ENCODE measurements at places on chromosomes 3 and 15.

- DNase-seq, result no peak
Observed at GRCh38 chr3:50571486-50571885, 2.2 kb downstream of the HEMK1 start.

- no peak for DNase-seq
Observed at GRCh38 chr15:96072821-96073220, 257.7 kb upstream of the NR2F2 start.

DNA sequence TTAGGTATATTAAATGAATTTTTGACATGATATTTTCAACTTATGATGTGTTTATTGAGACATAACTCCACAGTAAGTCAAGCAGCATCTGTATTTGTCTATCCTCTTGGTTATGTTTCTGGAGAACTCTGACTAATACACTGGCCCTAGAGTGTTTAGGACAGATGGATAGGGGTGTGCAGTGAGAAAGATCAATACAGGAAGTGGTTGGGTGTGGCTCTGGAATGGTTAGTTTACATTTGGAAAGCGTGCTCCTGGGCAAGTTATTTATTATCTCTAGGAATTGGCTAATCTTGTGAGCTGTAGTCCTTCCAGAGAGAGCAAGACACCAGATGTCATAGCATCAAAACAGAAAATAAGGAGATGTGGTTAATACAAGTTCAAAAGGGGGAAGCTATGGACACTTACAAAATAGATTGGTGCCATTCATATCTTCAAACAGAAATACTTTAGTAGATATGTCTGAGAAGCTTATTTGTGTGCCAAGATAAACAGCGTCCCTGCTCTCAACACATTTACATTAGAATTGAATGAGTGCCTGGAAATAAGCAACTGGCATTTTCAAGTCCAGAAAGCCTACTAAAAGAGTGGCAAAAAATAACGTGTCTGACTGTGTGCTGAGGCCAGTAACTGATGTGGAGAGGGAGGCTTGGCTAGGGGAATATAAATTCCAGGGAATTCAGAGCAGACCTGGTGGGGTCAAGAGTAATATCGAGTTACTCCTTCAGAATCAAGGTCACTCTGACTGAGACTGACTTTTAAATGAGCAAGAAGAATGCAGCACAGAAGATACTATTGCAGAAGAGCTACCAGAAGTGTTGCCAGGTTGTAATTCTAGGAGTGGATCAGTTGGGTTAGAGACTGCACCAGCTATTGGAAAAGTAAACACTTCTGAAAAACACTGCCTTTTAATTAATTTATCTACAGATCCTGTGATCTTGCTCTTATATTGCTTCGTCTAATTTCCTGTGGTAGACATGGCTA lies 33.4 kb upstream of the PLAAT1 start:
- DNase-seq, result no peak

- no peak for DNase-seq
Observed at GRCh38 chr3:39113291-39113690, 5.8 kb downstream of the TTC21A start.

GRCh38 chr3:180184816-180185215 lies 148.1 kb upstream of the PEX5L start:
- DNase-seq, result no peak

DNA sequence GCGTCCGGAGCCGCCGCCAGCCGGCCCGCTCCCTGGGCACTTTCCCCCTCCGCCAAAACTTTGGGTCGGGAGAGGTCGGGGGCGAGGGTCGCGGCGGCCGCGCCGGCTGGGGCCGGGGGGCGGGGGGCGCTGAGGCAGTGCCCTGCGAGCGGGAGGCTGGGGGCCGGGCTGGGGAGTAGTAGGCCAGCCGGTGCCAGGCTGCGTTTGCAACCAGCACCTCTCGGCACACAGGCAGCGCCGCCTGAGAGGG lies 452 bp downstream of the BBX start:
- peak; percentile 77 for DNase-seq

GRCh38 chr3:147654827-147655226 lies 245.7 kb downstream of the ZIC1 start:
- no peak for DNase-seq

- no peak for DNase-seq
Observed at GRCh38 chr3:14243782-14244181, 65.2 kb downstream of the LSM3 start.

DNA sequence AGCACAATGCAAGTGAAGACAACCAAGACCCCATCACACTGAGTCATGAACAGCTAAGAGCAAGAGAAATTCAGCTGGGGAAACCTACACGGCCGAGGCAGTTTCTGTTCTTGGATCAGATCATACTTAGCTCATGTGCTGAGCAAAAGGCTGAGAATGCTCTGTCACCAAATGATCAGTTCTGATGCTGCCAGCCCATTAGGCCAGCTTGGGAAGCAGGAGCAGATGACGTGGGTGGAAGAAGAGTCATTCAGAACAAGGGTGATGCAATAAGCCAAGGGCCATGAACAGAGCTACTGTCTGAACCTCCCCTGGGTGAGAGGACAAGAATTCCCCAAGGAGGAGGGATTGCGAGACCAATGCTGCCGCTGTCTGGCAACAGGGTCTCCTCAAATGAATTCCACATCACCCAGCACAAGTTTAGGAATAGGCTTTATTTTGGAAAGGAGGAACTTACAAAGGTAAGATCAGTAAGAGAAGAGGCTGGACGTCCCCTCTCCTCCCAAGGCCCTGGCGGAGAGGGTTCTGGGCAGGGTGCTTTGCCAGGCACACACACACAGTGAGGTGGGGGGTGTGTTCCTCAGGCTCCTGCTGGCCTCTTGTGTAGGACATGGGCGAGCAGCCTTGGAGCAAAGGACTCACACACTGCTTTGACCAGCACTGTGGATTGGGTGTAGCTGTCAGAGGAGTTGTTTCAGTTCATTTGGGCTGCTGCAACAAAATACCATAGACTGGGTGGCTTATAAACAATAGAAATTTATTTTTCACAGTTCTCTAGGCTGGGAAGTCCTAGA lies 65.6 kb upstream of the CTXND1 start:
- no peak for DNase-seq
